Left ventricle myocardium inferior (tissue), 1 donor: ENCODE measurements at places on chromosomes 1 and 21. TPM values are rescaled to one million over a fixed set of nuclear protein-coding genes. Genes with fewer than 3 reads are reported as not detected.

DNA sequence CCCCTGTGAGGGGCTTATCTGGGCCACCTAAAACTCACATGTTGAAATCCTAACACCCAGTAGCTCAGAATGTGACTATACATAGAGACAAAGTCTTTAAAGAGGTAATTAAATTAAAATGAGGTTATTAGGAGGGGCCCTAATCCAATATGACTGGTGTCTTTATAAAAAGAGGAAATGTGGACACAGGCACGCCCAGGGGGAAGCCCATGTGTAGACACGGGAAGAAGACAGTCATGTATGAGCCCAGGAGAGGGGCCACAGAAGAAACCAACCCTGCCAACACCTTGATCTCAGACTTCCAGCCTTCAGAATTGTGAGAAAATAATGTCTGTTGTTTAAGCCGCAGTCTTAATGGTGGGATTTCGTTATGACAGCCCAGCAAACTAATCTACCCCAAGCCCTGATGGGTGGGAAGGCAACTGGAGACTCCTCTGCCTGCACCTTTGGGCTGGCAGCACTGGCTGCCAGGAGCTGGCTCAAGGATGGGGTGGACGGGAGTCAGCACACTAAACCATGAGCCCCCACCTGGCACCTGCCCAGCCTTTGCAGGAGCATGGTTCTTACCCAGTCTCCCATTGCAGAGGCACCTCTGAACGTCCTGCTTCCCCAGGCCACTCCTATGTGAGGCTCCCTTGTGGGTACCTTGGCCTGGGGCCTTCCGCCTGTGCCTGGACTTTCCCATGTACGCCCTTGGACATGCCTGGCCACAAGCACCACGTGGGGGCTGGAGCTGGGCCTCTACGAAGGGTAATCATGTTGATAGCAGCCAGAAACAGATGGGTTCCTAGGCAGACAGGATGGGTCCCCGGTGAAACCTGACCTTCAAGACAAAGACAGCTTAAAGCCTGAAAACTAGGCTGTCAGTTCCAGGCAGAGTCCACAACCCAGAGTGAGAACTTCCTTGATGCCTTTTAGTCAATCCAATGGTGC lies 57.1 kb upstream of the DMRTB1 start:
- DNase-seq = no peak

- no peak for DNase-seq
Measured at GRCh38 chr1:116182019-116182714, 71.0 kb downstream of the MAB21L3 start.

GRCh38 chr21:37956772-37957171 lies 40.5 kb upstream of the KCNJ6 start:
- DNase-seq = no peak

- DNase-seq = no peak
Measured at GRCh38 chr1:156765666-156766065, 1.7 kb upstream of the PRCC start.

GRCh38 chr1:36080236-36080635 lies 3.7 kb upstream of the TEKT2 start:
- no peak for DNase-seq

GRCh38 chr1:29861446-29861845 lies 625.1 kb downstream of the PTPRU start:
- no peak for DNase-seq

GRCh38 chr1:237353918-237354317 lies 311.9 kb downstream of the RYR2 start:
- DNase-seq = no peak

- DNase-seq = no peak
Measured at GRCh38 chr1:40232444-40232843, 15.3 kb upstream of the TMCO2 start.

DNA sequence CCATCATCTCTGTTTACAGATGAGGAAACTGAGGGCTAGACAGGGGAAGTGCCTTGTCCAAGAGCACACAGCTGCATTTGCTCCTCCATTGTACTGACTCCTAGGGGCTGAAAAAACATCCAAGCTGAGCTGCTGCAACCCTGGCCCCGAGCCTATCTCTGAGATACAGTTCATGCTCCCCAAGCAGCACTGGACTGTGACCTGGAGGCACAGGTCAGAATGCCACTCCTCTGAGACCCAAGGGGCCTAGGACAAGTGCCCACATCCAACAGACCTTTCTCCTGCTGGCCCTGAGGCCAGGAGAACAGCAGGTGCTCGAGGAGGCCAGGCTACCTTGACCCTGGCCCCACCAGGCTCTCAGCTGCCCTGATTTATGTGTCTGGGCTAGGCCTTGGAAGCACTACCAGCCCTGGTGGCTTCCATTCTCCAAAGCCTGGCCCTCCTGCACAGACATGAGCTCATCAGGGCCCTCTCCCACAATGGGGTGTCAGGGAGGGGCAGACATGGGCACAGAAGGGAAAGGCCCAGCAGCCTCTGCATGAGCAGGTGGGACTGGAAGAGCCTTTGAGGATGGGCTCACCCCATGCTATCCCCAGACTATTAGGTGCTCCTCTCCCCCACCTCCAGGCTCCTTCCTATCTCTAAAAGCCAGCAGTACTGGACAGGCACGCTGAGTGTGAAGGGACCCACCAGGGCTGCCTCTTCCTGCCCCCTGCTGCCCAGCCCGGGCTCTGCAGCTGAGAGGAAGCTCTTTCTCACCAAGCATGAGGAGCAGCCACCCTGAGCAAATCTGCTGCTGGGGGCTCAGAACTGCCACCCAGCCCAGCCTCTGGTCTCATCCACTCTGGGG lies 18.8 kb downstream of the ADGRB2 start:
- DNase-seq = peak; percentile 67

- DNase-seq = no peak
Measured at GRCh38 chr1:29450591-29450990, 214.3 kb downstream of the PTPRU start.

DNA sequence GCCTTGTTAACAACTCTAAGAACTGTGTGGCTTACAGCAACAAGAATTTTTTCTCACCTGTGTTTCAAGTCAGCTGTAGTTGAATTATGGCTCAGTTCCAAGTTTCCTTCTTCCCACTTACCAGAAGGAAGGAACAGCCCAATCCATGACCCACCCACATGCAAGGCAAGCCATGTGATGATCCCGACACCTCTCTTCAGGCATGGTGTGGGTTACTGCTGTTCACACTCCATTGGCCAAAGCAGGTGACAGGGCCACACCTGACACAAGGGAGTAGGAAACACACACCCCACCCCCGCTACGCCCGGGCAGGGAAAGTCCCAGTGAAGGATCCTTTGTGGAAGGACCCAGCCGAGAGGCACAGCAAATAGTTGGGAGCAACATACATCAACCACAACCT lies 36.3 kb downstream of the KCNJ15 start:
- no peak for DNase-seq

DNA sequence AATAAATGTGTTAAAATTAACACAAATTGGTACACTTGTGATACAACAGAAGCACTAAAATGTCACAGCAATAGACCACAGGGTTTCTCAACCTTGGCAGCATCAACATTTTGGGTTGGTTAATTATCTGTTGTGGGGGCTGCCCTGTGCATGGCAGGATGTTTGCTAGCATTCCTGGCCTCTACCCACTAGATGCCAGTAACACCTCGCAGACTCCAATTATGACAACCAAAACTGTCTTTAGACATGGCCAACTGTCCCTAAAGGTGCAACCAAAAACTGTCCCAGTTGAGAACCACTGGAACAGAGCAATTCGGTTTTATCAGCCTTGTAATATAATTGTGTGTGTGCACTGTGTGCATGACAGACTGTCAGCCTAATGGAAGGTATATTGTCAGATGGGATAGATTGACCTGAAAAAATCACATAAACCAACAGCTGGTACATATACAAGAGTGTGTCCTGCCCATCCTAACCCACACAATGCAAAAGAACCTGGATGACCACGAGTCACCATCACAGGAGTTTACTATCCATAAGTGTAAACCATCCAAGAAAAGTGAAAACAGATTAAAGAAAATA lies 13.5 kb upstream of the ERG start:
- DNase-seq = no peak

GRCh38 chr1:48215222-48215621 lies 7.3 kb upstream of the SLC5A9 start:
- no peak for DNase-seq

- peak; percentile 31 for DNase-seq
Measured at GRCh38 chr1:9825093-9826074, 1.6 kb upstream of the CLSTN1 start.

DNA sequence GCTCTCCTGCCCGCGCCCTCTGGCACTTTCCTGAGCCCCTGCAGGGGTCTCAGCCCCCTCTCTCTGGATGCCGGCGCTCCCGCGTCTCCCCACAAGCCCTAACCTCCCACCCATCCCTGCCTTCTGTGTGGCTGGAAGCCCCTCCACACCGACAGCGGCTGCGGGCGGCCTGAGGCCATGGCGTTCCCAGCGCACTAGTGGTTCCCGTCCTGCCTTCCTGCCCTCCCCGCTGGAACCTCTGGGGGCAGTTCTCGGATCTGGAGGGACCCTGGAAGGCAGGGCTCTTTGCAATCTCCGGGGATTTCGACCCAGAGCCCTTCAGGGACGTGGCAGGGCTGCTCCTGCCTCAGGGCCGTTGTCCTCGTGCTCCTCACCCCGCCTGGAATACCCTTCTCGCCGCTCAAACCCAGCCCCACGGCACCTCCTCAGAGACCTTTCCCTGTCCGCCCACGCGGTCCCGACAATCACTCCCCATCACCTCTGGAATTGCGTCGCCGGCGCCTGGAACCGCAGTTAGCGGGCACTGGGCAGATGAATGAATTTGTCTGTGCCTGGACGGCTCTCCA lies 493 bp upstream of the ESPN start:
- DNase-seq = no peak

DNA sequence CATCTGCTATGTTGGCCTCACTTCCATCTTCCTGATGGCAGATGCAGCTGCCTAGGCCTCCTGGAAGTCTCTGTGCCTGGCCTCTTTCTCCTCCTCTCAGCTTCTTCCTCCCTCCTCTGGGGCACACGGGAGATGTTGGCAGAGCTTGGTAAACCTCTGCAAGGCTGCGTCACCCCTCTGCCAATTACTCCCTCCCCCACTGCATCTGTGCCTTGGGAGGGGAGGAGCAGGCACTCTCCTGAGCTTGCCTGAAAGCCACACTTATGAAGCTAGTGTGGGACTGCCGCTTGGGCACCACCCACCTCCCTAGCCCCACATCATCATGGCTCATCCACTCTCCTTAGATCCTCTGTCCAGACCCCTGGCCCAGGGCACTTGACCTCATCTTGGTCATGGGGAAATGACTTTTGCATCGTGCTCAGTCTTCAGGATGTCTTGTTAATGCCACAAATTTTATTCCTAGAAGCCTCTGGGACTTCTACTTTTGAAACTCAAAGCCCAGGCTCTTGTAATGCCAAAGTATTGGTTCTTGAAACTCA lies 7.3 kb upstream of the TMEM51 start:
- no peak for DNase-seq

DNA sequence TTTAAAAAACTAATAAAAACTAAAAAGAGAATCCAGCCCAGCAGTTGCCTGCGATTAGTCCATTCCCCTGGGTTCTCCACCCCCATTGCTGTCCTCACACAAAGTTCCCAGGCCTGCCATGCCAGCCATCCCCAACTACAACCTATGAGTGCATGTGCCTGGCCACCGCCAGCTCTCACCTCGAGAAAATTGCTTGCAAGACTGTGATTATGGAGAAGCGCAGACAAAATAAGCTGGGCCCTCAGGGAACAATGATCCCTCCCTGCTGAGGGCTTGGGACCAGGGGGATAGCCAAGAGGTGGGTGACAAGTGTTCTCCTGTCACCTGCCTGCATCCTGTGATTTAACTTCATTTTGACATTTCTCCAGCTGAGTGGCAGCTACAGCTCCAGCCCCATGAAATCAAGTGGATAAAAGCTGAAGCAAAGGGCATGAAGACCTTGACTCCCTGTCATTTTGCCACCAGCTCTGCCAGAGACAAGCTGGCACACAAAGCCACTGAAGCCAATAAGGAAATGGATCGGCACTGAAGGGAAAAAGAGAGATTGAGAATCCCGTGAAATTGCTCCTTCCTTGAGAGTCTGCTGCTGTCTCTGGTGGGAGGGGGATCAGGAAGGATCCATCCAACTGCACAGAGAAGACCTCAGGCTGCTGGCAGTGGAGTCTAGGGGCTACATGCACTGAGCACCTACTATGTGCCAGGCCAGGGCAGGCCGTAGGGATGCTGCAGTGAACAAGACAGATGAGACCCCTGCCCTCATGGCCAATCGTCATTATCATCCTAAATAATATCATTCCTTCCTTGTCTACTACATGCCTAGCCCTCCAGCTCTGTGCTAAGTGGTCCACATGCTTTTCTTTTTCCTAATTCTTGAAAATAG lies 40.7 kb downstream of the MATN1 start:
- DNase-seq = no peak

GRCh38 chr1:110056776-110057175 lies 13.7 kb downstream of the ALX3 start:
- no peak for DNase-seq

DNA sequence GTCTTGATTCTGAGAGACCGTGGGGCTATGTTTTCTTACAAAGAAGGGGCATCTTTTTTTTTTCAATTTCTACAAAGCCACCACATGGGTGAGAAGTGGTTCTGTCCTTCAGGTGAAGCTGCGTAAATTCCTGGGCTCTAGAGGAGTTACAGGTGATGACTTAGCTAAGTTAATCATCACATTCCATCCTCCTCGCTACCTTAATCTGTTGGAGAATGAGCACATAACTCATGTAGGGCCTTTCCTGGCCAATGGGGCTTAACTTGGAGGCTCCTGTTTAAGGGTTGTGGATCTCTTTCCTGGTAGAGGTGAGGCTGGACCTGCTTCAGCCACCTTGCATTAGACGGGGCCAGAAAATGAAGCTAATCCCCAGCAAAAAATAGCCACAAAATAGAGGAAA lies 19.9 kb downstream of the REG4 start:
- DNase-seq = no peak

- no peak for DNase-seq
Measured at GRCh38 chr1:159171254-159171687, at the start of gene CADM3. CADM3 (plus strand) TSS chr1:159171615; CDS start chr1:159171766, 151 bp downstream.

DNA sequence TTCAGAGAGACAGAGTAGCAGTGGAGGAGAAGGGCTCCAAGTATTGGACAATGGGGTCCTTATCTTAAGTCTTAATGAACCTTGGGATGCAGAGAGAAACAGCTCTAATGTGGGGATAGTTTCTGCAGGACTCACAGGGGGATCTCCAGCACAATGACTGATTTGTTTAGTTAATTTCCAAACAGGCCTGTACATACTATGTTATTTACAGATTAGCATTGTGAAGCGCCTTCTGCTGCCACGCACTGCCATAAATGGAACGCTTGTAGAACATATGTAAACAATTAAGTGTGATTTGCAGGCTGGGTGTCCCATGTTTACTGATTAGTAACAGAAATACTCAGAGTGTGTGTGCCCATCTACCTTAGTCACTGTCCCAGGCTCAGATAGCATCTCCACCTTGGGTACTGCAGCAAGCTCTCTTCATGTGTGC lies 56.1 kb downstream of the NTPCR start:
- DNase-seq = no peak

FNDC5 gene
- 105 TPM for total RNA-seq

DCAF8 gene
- 162 TPM for total RNA-seq

MYBPH gene
- not detected for total RNA-seq

IFNLR1 gene
- total RNA-seq = 2.0 TPM

SLC9C2 gene
- not detected for total RNA-seq

ZNF695 gene
- not detected for total RNA-seq

CR2 gene
- not detected for total RNA-seq

ASPM gene
- 0.44 TPM for total RNA-seq

PADI4 gene
- 0.22 TPM for total RNA-seq
